ENCODE measurements at places on chromosomes 4 and X. TPM values are rescaled to one million over a fixed set of nuclear protein-coding genes. Genes with fewer than 3 reads are reported as not detected.

NXF2B gene
- not detected for total RNA-seq

NSG1 gene
- total RNA-seq: 103 TPM

NIPAL1 gene
- 1.7 TPM for total RNA-seq

MTTP gene
- 0.46 TPM for total RNA-seq

WNK3 gene
- 4.9 TPM for total RNA-seq

Measured in melanocyte of skin (primary cell).